Nephron progenitor cell (in vitro differentiated cells): ENCODE measurements at places on chromosomes 3 and 15.
A peak's percentile ranks its signal among the peaks of the same experiment; 100 is the strongest.

GRCh38 chr3:115922681-115923347 is 299.5 kb downstream of the GAP43 start:
- DNase-seq: peak; percentile 15

DNA sequence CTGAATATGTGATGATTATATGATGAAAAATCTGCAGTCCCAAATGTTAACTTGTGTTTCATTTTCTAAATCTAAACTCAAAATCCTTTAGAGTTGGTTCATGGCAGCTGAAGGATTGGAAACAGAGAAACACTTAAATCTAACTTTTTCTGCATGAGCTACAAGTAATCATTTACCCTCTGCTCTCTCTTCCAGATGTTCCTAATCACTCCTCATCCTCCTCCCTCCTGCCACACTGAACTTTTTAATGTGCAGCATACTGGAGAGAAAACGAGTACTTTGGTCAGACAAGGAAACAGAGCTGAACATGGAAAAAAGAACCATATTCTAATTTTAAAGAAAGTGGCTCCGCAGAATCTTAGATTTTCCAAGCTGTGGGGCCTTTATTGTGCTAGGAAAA is 321.2 kb upstream of the COL8A1 start:
- DNase-seq: no peak

DNA sequence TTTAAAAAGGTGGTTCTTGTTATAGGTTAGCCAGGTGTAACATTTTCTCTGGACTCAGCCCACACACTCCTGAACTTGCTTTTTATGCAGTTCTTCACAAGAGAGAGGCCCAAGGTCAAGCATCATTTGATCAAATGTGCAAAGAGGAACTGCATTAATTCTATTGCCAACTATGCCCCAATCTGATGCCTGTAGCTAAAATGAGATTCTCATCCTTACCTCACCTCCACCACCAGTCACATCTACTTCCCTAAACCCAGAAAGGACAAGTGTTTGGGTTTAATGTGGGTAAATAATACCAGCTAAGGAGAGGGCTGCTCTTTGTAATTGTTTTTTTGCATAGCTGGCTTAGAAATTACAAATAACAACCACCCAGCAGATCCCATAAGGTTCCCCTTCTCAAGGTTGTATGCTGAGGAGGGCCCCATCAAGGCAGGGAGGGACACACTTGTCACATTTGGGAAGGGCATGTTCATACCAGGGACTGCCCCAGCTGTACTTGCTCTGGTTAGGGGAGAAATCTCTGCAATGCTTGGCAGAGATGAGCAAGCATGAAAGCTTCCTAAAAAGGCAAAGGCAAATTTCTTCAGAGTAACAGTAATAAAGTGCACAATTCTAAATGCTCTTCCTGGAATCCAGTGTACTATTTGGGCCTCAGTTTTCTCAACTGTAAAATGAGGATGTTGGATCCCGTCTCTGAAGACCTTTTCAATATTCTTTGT is 76.2 kb downstream of the TGFBR2 start:
- no peak for DNase-seq

- no peak for DNase-seq
Observed at GRCh38 chr3:46954178-46954577, 22.4 kb downstream of the CCDC12 start.

DNA sequence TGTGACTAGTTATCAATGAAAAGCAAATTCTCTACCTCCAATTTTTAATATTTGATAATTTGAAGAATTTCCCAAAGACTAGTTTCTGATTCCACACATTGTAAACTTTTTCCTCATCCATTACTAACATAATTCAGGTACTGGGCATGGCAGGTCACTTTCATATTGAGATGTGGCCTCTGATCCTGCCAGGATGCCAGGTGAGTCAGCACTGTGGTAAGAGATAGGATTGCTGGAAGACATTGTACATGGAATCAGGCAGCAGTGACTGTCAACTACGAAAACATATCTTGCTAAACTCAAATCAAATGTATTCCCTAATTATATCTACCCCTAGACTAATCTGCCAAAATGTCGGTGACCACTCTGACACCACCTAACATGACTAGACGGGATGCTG is 33.2 kb upstream of the POU1F1 start:
- DNase-seq: no peak

GRCh38 chr3:146550743-146551510 is 6.5 kb upstream of the PLSCR1 start:
- no peak for DNase-seq

- no peak for DNase-seq
Observed at GRCh38 chr3:155861476-155862183, 7.4 kb upstream of the SLC33A1 start.

- peak; percentile 32 for DNase-seq
Observed at GRCh38 chr3:8416965-8417364, 84.7 kb upstream of the LMCD1 start.

DNA sequence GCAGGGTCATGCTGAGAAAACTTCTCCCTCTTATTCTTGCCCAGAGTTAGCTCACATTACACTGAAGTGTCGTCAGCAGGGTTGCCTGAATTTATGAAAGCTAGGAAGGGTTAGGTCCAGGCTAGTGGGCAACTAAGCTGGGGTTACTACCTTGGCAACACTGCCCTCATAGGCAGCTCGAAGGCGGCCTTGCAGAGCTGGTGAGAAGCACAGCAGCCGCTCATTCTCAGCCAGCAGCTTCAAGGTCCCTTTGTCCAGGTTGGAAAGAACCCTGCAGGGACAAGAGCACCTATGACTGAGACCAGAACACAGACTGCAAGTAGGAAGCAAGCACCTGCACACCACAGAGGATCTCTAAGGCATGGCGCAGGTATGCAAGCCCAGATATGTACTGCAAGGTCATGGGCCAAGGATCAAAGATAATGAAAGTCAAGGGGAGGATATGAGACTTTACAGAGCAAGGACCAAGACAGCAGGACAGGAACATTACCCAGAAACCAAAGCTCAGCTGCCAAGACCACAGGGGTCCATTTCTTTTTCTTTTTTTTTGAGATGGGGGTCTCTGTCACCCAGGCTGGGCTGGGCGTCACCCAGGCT is 2.8 kb downstream of the CDAN1 start:
- no peak for DNase-seq

DNA sequence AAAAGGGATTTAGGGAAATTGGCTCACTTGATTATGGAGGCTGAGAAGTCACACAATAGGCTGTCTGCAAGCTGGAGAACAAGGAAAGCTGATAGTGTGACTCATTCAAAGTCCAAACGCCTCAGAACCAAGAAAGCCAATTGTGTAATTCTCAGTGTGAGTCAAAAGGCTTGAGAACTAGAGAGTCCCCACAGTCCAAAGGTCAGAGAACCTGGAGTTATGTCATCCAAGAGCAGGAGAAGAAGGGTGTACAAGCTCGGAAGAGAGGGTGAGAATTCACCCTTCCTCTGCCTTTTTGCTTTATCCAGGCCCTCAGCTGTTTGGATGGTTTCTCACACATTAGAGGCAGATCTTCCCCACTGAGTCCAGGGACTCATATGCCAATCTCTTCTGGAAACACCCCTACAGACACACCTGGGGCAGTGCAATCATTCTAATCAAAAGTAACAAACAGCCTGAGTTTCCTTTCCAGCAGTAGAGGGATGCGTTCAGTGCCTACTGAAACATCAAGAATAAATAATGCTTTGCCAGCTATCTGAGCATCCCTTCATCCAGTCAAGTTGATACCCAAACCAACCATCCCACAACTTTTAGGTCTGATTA is 271.5 kb downstream of the SATB1 start:
- DNase-seq: no peak

DNA sequence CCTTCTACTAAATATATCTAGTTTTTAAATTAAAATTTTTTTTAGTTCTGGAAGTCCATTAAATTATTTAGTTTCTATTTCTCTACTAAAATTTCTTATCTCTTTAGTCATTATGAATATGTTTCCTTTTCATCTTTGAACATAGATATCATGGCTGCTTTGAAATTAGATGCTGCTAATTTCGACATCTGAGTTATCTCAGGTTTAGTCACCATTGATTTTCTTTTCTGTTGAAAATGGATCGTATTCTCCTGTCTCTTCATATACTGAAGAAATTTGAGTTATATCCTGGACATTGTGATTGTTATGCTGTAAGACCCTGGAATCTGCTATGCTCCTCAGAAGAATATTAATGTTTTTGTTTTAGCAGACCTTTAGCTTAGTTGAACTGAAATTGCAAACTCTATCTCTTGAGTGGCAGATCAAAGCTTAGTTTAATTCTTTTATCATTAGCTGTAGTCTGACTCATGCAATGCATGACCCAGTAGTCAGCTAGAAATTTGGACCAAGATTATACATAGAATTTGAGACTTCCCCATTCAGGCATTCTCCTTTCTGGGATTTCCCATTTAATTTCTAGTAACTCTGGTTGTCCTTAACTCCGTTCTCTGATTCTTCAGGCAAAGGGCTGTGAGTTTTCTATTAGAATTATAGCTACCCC is 439.8 kb upstream of the IL12A start:
- DNase-seq: no peak

GRCh38 chr3:45566196-45566595 is 28.4 kb upstream of the LIMD1 start:
- no peak for DNase-seq

- no peak for DNase-seq
Observed at GRCh38 chr3:39191773-39192172, 622 bp downstream of the XIRP1 start.

GRCh38 chr3:95277613-95278012 is 1214.8 kb downstream of the NSUN3 start:
- no peak for DNase-seq

GRCh38 chr15:28984421-28985315 is 98.9 kb downstream of the APBA2 start:
- peak; percentile 50 for DNase-seq

GRCh38 chr3:78728406-78729145 is 1039.2 kb downstream of the ROBO1 start:
- no peak for DNase-seq

- no peak for DNase-seq
Observed at GRCh38 chr3:174398761-174399160, 460.4 kb upstream of the NAALADL2 start.

DNA sequence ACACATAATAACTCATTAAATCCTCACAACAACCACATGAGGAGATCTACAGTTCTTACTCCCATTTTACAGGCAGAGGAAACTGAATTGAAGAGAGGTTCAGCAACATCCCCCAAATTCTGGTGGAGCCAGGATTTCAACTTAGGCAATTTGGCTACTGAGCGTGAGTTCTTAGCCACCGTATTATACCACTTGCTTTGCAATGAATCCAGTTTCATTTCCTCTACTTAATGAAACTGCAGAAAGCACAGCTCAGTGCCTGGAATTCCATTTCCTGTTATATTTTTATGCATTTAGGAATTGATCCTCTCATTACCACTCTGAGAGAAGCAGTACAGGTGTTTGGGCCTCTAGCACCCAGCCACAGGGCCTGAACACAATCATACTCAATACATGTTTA is 4.3 kb downstream of the ZNF860 start:
- no peak for DNase-seq

- DNase-seq: peak; percentile 49
Observed at GRCh38 chr3:78994174-78995027, 773.4 kb downstream of the ROBO1 start.

GRCh38 chr3:66898155-66898554 is 100.0 kb upstream of the KBTBD8 start:
- no peak for DNase-seq

DNA sequence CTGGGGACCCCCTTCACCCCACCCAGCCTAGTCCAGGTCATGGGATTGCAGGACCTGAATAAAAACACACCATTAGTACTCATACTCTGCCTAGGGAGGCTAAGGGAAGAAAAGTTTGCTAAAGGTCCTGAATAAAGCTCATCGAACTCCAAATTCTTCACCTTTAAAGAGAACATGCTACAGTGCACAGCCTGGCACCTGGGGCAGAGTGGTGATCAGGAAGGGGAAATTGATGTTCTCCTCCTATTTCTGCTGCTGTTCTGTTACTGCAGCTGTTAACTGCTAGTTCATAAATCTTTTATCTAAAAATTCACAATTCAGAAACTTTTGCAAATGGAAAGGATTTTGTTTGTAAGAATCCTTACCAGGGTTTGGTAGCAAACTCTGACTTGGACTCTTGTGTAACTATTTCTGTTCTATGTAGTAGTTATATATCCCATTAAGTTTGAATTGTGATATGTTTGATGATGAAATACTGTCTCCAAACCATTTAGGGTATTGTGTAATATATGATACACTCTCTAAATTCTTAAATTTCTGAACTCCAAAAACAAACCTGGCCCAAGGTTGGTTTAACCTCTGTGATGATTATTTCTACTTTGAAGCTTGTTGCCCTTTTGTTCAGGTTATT is 27.9 kb downstream of the MCTP2 start:
- DNase-seq: no peak

- DNase-seq: no peak
Observed at GRCh38 chr3:38585791-38586420, 63.6 kb downstream of the SCN5A start.

DNA sequence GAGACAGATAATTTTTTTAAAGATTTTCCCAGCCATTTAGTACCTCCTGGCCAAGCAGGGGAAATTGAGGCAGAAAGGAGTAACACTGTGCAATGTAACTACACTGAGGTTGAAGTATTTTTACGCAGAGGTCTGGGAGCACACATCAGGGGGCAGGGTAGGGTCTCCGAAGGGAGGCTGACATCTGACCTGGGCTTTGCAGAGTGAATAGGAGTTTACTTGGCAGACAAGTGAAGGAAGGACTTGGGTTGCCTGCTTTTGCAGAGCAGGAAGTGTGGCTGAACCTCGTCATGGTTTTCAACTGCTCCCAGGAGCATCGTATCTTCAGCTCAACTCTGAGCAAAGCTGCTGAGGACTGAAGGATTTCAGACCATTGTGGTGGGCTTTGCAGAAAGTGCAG is 66.2 kb downstream of the LRRK1 start:
- DNase-seq: no peak

DNA sequence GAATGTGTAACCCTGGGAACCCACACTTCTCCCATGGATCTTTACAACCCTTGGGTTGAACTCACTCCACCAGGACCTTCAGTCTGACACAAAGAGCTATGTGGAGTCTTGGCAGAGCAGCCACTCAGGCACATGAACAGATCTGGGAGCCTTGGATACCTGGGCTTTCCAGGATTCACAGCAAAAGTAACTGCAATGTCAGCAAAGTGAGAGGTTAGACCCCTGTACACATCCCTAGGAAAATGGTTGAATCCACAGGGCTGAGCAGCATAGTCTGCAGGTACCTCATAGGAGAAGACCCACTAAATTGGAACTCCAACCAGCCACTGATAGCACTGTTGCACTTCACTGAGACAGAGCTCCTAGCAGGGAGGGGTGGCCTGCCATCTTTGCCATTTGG is 59.6 kb downstream of the ILDR1 start:
- DNase-seq: no peak

- DNase-seq: no peak
Observed at GRCh38 chr3:32132706-32133105, 26.3 kb downstream of the GPD1L start.

GRCh38 chr15:87633525-87633924 is 623.0 kb downstream of the NTRK3 start:
- no peak for DNase-seq

GRCh38 chr15:55279746-55280351 is 9.8 kb downstream of the RAB27A start:
- DNase-seq: no peak

DNA sequence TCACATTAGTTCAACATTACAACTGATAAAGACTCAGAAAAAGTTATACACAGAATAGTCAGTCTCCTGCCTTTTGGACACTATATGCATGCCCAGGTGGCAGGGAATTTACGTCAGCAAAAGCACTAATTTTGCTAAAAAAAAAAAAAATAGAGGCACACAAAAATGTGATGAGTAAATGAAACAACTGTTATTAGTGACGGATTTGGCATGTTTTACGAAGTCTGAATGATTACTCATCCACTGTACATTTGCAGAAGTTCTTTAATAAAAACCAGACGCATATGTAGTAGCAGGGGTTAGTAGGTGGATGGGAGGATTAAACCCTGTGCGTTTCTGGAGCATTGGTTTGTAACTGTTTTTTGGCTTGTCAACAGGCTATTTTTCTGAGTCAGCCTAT is 99.0 kb downstream of the MITF start:
- DNase-seq: no peak
